ENCODE measurements at places on chromosomes 13 and 19.

DNA sequence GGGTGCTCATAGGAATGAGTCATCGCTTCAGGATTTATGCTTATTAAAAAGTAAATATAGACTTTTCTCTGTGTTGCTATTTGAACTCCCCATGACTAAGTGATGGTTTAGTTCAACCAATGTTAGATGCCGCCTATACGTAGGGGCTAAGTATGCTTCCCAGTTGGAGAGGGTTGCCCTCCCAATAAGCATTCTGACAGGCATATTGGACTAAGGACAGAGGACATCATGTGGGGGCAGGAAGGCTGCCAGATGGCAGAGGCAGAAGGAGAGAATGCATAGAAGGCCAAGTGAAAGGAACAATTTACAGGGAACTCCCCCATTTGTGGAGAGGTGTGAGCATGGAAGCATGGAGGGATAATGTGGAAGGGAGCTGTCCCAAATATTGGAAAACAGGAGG is 318.4 kb upstream of the OBI1 start:
- DNase-seq = no peak

GRCh38 chr19:1746401-1747284 is 6.7 kb upstream of the ONECUT3 start:
- no peak for DNase-seq

- no peak for DNase-seq
These were observed 3.0 kb downstream of the RPL13A start for GRCh38 chr19:49490287-49491029.

DNA sequence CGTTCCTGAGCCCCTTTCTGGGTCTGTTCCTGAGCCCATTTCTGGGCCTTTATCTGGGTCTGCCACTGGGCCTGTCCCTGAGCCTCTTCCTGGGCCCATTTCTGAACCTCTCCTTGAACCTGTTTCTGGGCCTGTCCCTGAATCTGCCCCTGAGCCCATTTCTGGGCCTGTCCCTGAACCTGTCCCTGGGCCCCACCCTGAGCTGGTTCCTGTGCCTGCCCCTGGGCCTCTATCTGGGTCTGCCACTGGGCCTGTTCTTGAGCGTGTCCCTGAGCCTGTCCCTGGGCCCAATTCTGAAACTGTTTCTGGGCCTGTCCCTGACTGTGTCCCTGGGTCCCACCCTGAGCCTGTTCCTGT is 40.4 kb upstream of the GRTP1 start:
- no peak for DNase-seq

DNA sequence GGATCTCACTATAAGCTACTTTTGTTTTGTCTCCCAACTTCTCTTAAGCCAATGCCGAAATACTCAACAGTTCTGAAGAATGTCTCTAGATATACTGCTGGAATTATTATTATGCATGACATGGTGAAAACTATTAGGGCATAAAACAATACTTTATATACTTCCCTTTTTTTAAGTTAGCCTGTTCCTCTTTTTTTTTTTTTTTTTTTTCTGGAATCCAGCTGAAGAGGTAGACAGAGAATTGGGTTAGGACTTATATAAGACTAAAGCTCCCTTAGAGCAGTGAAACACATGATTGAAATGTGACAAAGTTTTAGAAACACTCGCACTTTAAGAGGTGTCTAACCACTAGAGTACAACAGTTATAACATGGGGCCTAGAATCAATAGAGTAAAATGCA is 850.9 kb upstream of the PCDH9 start:
- no peak for DNase-seq

DNA sequence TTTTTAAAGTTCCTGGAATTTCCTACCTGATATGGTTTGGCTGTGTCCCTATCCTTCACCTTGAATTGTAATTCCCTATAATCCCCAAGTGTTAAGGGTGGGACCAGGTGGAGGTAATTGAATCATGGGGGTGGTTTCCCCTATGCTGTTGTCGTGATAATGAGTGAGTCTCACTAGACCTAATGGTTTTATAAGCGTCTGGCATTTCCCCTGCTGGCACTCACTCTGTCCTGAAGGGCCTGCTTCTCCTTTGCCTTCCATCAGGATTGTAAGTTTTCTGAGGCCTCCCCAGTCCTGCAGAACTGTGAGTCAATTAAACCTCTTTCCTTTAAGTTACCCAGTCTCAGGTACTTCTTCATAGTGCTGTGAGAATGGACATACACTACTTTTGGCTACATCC is 298.7 kb downstream of the HS6ST3 start:
- DNase-seq = no peak

- no peak for DNase-seq
These were observed 19.6 kb downstream of the GPR183 start for GRCh38 chr13:99287551-99287950.

DNA sequence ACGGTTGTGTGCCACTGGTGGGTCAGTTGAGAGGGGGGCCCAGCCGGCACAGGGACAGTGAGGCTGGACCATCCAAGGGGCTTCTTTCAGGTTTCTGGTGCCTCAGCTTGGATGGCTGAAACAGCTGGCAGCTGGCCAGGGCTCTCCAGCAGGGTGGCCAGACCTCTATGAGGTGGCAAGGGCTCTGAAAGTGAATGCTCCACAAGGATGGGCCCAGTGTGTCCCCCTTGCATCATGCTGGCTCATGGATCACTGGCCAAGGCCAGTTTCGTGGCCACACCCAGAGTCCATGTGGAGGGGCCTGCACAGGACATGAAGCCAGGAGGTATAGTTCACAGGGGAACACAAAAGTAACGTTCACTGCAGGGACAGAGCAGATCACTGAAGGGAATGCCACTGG is 49.6 kb downstream of the CDADC1 start:
- DNase-seq = no peak

GRCh38 chr19:29547361-29547960 is 21.7 kb downstream of the VSTM2B start:
- DNase-seq = peak; percentile 2

- DNase-seq = peak; percentile 93
These were observed 3.6 kb downstream of the PRMT1 start for GRCh38 chr19:49680421-49681351.

DNA sequence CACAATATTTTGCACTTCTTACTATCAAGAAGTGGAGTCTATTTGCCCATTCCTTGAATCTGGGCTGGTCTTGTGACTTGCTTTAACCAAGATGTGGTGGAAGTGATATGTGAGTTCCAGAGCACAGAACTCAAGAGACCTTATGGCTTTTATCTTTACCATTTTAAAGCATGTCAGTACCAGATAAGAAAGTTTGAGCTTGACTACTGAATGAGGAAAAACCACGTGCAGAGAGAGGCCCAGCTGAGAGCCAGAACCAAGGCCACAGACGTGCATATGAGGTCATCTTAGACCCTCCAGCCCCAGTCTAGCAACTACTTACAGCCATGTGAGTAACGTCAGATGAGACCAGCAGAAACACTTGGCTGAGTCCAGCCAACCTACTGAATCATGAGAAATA is 6.3 kb upstream of the CDK8 start:
- DNase-seq = no peak

- no peak for DNase-seq
These were observed 19.4 kb upstream of the MBNL2 start for GRCh38 chr13:97202761-97203160.

DNA sequence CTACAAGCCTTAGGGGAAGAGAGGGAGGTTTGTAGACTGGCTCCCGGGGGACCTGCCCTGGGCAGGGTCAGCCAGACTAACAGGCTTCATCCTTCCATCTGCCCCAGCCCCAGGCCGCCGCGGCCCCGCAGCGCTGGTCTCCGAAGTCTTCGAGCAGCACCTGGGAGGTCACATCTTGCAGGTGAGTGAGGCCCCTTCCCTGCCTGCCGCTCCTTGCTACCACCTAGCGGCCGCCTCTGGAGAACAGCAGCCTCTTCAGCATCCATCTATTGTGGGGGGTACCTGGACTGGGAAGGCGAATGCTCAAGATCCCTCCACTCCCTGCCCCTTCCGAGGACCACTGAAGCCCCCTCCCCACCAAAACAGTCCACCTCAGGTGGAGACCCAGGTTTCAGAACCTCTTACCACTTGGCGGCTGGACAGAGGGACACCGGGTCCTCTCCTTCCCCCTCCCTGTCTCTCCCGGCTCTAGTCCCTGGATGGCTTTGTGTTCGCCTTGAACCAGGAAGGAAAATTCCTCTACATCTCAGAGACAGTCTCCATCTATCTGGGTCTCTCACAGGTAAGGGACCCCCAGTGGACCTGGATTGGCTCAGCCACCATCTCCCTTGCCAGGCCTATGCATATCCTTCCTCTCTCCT is 12.7 kb downstream of the NPAS1 start:
- DNase-seq = peak; percentile 83

DNA sequence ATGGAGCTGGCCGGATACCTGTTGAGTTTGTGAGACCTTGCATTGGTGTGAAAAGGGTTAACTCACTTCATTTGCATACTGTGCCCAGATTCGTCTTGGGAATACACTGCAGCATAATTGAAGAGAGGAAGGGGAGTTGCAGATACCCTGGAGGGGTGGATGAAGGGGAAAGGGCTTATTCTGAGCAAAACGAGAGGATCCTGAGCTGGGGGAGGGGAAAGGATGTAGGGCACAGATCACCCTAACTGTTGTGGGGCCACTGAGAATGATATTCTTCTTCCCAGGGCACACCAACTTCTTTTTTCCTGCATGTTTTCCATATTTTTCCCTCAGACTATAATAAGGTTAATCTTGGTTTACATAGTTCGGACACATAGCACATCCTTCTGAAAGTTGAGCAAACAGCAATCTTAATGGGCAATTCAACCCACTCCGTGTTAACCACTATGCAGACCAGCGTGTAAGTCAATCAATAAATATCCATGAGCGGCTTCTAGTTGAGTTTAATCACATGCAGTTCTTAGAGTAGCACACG is 11.7 kb upstream of the PTPRS start:
- no peak for DNase-seq

GRCh38 chr13:74003374-74003773 is 130.8 kb downstream of the KLF12 start:
- DNase-seq = no peak

- DNase-seq = no peak
These were observed 1.6 kb upstream of the RAP2A start for GRCh38 chr13:97432232-97432916.

GRCh38 chr19:868458-869244 is 9.2 kb downstream of the CFD start:
- DNase-seq = no peak

DNA sequence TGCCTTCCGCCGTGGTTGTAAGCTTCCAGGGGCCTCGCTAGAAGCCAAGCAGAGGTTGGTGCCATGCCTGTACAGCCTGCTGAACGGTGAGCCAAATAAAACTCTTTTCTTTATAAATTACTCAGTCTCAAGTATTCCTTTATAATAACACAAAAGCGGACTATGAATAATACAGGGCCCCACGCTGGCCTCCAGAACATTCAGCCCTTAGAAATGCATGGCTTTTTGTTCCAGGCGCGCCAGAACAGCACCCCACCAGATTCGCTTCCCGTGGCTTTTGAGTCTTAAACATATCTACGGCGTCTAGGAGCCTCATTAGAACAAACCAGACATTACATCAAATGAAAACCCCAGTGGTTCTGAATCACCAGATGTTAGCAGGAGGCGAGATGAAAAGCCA is 75.1 kb downstream of the SLC15A1 start:
- no peak for DNase-seq

- no peak for DNase-seq
These were observed 20.0 kb downstream of the SBNO2 start for GRCh38 chr19:1153891-1154730.

- DNase-seq = peak; percentile 79
These were observed 75.5 kb downstream of the OLFM4 start for GRCh38 chr13:53104136-53104535.

- no peak for DNase-seq
These were observed 679 bp upstream of the ABHD8 start for GRCh38 chr19:17303940-17304267.

DNA sequence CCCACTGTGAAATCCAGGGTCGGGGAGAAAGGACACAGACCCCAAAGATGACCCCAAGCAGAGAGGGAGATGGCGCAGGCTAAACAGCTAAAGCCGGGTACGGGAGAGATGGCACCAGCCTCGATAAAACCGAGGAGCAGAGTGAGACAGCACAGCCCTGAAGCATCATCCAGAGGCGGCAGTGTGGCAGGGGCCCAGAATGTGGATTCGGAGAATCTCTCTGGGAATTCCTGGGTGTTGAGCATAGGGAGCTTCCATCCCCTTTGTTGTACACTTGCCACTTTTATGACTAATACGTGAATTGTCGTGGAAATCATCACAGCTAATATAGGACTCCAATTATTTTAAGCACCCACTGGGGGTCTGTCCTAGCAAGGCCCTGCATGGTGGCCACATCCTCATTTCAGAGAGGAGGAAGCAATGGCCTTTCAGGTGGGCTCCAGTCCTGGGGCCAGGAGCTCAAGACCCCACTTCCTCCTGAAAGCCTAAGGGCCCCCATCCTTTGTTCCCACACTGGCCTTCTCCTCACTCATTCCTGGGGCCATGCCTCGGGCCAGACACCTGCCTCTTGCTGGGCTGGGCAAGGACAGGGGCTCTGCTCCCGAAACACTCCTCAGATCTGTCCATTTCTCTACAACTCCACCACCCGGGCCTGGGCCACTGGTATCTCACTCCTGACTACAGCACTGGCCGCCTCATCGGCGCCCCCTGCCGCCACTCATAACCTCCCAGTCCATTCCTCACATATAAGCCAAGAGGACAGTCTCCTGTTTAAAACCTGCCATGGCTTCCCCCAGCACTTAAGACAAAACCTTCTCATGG is 29.3 kb upstream of the ATP1A3 start:
- peak; percentile 19 for DNase-seq

GRCh38 chr13:91639330-91639729 is 240.9 kb downstream of the GPC5 start:
- DNase-seq = no peak

- no peak for DNase-seq
These were observed 28.6 kb upstream of the EID2 start for GRCh38 chr19:39568604-39569003.

DNA sequence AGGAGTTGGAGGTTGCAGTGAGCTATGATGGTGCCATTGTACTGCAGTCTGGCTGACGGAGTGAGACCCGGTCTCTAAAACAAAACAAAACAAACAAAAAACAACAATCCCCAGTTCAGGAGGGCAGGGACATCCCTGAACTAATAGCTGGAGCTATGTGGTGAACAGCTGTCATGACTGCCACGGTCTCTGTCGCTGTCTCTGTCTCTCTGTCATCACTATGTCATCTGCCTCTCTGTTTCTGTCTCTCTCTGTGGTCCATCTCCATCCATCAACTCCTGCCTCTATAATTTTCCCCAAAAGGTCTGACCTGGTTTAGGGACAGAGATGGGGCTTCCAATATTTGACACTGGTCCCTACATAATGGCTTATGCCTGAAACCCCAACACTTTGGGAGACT is 7.4 kb downstream of the ITPKC start:
- no peak for DNase-seq

DNA sequence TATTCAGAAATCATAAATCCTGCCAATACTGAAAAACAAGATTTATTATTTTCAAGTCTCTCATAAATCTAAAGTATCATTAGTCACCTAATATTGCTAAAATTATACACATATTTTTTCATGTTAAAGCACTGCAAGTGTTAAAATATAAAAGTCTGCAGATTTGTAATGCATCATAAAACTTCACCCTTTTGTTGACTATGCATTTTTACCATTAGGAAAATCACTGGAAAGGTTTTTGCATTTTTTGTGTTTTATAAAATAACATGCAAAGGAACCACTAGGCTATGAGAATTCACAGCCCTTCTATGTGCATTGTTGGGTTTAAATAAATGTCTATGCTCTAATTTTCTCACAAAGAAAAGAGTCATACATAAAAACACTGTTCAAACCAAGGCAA is 407.3 kb downstream of the DACH1 start:
- DNase-seq = no peak

- DNase-seq = no peak
These were observed 183.2 kb downstream of the GPC6 start for GRCh38 chr13:93409816-93410215.

Measured in stomach (tissue), 19 donors.